ENCODE measurements at places on chromosomes 13 and 19. TPM values are rescaled to one million over a fixed set of nuclear protein-coding genes. Genes with fewer than 3 reads are reported as not detected.

DNA sequence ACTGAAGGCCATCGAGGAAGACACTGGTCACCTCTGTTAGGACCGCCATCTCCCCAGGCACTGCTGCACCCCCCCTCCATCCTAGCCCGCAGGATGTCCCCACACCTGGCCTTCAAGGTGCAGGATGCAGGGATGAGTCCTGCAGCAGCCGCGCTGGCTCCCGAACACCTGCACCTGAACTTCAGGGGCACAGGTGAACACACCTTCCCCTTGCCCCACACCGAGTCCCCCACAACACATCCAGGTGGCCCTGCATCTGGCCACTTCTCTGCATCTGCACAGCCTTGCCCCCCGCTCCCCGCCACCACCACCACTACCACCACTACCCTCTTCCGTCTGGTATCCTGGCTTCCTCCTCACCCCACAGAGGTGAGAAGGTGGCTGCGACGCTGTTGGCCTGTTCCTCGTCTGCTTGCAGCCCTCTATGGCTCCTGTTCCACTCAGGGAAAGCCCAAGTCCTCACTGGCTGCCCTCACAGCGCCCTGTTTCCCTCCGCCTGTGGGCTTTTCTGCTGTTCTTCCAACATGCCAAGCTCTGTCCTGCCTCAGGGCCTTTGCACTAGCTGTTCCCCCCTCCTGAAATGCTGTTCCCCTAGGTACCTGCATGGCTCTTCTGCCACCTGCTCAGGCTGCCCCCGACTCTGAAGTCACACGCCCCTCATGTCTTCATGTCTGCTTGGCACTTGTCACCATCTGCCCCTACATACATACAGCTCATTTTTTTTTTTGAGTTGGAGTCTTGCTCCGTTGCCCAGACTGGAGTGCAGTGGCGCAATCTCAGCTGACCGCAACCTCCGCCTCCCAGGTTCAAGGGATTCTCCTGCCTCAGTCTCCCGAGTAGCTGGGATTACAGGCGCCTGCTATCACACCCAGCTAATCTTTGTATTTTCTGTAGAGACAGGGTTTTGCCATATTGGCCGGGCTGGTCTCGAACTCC lies 1.4 kb upstream of the CERS1 start:
- no peak for DNase-seq
- no peak overlapping the region for H3K4me3 ChIP-seq
- peaks cover 8% of the 10 kb centered on the region for H3K36me3 ChIP-seq
- H3K27ac ChIP-seq = no peak overlapping the region
- H3K4me1 ChIP-seq = peaks cover 12% of the 10 kb centered on the region
- H3K27me3 ChIP-seq = peaks cover 29% of the 10 kb centered on the region

DNA sequence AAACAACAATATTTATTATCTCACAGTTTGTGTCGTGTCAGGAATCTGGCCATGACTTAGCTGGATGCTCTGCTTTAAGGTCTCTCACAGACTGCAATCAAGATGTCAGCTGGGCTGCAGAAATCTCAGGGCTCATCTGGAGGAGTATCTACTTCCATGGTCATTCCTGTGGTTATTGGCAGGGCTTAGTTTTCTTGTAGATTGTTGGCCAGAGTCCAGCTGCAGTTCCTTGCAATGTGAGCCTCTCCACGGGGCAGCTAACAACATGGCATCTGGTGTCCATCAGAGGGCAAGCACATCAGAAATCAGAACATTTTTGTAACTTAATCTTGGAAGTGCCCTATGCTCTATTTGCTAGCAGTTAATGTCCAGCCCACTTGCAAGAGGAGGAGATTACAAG lies 45.7 kb upstream of the TDRD3 start:
- no peak for DNase-seq
- H3K27ac ChIP-seq = no peak overlapping the region
- no peaks in the 10 kb centered on the region for H3K4me1 ChIP-seq
- no peak overlapping the region for H3K4me3 ChIP-seq
- peaks cover 11% of the 10 kb centered on the region for H3K27me3 ChIP-seq
- H3K36me3 ChIP-seq = no peaks in the 10 kb centered on the region

DNA sequence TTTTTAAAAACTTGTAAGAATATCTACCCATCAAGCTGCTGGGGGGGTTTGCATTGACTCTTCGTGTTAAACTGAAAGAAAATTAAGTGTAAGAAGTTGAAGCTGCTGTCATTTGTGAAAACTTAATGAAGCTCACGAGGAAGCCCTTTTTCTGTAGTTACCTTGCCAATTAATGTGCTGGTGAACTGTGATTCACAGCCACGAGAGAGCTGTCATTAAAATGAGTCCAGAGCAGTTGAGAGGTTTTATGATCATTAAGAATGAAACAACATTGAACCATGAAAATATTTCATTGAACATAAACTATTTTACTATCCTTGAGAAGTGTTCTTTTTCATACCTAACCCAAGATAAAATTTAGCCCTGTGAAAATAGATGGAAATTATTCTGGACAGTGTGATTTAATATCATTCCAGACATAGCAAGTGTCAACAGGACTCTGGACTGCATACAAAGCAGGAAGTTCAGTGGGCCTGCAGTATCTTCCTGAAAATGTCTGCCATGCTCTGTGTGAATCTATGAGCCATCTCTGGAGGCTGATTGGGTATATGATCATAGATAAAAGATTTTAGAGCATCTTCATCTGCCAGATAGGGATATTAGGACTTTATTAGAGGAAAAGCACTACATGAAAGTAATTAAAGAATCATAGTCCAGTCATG lies 53.8 kb downstream of the DPY19L3 start:
- no peaks in the 10 kb centered on the region for H3K27me3 ChIP-seq
- H3K4me1 ChIP-seq = peaks cover 4% of the 10 kb centered on the region
- H3K36me3 ChIP-seq = peaks cover 6% of the 10 kb centered on the region
- no peak overlapping the region for H3K4me3 ChIP-seq

DNA sequence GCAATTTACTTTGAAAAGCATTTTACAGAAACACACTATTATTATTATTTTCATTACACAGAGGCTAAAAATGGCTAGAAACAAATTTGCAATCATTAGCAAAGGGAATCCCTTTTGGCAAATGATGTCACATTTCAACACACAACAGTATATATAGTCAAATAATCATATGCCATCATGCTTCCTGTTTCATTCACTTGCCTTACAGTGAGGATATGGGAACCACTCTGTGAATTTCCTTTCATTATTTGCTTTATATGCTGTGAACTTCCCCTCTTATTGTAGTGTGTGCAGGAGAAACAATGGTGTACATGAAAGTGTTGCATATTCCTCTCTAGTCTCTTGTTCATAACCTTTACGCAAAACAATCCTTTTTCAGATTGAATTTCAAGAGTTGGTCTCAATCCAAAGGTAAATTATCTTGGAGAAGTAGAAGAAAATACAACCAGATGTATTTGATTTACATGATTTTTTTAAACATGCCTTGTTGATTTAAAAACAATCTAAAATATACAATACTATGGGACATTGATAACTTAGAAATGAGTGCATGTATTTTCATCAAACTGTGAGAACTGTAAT lies 657.3 kb downstream of the EFNB2 start:
- DNase-seq = no peak
- H3K27ac ChIP-seq = no peak overlapping the region
- H3K4me3 ChIP-seq = no peak overlapping the region
- no peaks in the 10 kb centered on the region for H3K4me1 ChIP-seq
- H3K27me3 ChIP-seq = no peaks in the 10 kb centered on the region
- H3K36me3 ChIP-seq = no peaks in the 10 kb centered on the region

The TPTE2 gene
- not detected for total RNA-seq

DNA sequence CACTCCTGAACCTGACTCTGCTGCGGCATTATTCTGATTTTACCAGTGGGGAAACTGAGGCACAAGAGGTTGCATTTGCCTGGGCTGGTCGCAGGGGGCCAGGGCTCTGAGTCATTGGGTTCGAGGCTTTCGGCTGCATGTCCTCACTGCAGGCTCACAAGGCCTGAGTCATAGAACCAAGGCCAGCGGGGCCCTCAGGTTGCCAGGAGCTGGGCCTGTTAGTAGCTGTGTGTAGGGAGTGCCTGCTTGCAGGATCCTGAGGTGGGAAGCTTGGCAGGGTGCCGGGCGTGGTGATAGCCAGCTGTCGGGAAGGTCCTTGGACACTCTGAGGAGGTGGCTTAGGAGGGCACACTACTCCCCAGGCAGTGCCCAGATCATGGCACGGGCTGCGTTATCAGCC lies 21.6 kb upstream of the F2RL3 start:
- no peak for DNase-seq
- H3K4me1 ChIP-seq = peaks cover 10% of the 10 kb centered on the region
- H3K36me3 ChIP-seq = peaks cover 15% of the 10 kb centered on the region
- no peak overlapping the region for H3K27ac ChIP-seq
- no peak overlapping the region for H3K4me3 ChIP-seq

The SIGLEC8 gene
- total RNA-seq = not detected

The IFNL1 gene
- total RNA-seq = not detected

The TBXA2R gene
- 2.8 TPM for total RNA-seq

The CELF5 gene
- 0.61 TPM for total RNA-seq

DNA sequence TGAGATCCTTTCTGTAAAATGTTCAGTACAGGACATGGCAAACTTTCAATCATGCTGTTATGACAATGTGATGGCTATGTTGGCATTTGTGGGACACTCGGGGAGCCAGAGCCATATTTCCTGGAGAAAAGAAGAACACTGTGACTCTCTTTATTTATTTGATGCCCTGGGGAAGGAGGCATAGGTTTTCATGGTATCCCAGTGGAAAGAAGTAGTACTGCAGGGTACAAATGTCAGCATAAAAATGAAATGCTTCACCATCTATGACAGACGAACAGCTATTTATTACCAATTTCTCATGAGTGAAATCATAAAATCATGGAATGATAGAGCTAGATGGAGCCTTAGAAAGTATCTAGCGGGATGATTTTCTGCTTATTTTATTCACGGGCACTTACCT lies 217.1 kb downstream of the COL4A1 start:
- no peaks in the 10 kb centered on the region for H3K36me3 ChIP-seq
- no peak for DNase-seq
- no peak overlapping the region for H3K27ac ChIP-seq
- no peaks in the 10 kb centered on the region for H3K4me1 ChIP-seq
- H3K27me3 ChIP-seq = no peaks in the 10 kb centered on the region

DNA sequence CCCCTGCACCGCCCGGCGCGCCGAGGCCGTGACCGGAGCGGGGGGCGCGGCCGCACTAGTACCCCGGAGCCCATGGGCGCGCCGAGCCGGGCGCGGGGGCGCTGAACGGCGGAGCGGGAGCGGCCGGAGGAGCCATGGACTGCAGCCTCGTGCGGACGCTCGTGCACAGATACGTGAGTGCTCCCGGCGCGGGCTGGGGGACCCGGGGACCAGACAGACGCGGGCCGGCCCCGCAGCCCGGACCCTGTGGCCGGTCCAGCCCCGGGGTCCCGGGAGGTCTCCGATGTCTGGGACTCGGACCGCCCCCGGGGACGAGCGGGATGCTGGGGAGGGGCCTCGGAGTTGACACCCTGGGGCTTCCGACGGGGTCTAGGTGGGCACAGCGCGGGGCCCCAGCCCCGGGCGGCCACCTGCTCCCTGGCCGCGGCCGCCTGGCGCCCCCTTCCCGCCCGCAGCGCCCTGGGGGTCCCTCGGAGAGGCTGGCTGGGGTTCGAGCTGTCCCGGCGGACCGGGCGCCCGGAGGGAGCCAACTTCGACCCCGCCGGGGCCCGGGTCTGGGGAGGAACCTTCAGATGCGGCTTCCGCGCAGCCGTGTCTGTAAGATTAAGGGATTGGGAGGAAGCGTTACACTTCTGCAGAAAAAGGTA lies 568 bp downstream of the ATP11A start:
- H3K27ac ChIP-seq = peak overlapping the region; percentile 76
- peak; percentile 40 for DNase-seq
- no peaks in the 10 kb centered on the region for H3K36me3 ChIP-seq
- peak overlapping the region; percentile 77 for H3K4me3 ChIP-seq
- H3K27me3 ChIP-seq = no peaks in the 10 kb centered on the region
- peaks cover 47% of the 10 kb centered on the region for H3K4me1 ChIP-seq

The TBCB gene
- total RNA-seq = 200 TPM

GRCh38 chr13:97822377-97822776 lies 131.1 kb upstream of the IPO5 start:
- H3K27ac ChIP-seq = no peak overlapping the region
- no peaks in the 10 kb centered on the region for H3K4me1 ChIP-seq
- no peak for DNase-seq
- H3K36me3 ChIP-seq = no peaks in the 10 kb centered on the region

The MUC16 gene
- not detected for total RNA-seq

The LGALS4 gene
- total RNA-seq = 1.8 TPM

- DNase-seq = no peak
- no peaks in the 10 kb centered on the region for H3K4me1 ChIP-seq
- H3K27me3 ChIP-seq = peaks cover 3% of the 10 kb centered on the region
- H3K27ac ChIP-seq = no peak overlapping the region
Measured at GRCh38 chr13:44230071-44230470, 143.6 kb upstream of the SERP2 start.

The TIMM50 gene
- total RNA-seq = 65.9 TPM

The PABPC3 gene
- 0.63 TPM for total RNA-seq

DNA sequence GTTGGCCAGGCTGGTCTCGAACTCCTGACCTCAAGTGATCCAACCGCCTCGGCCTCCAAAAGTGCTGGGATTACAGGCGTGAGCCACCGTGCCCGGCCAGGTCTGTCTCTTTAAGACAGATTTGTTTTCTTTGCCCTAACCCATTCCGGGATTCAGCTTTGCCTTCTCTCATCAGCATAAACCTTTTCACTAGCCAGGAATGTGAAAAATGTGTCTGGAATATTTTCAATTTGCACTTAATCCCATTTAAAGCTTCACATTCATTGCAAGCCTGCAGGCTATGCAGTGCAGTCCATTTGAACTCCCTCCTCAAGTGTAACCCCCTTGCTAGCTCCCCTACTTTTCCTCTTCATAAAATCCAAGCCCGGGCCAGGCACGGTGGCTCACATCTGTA lies 880 bp upstream of the TMEM160 start:
- no peaks in the 10 kb centered on the region for H3K27me3 ChIP-seq
- H3K4me1 ChIP-seq = peaks cover 21% of the 10 kb centered on the region
- no peak for DNase-seq
- peak overlapping the region; percentile 90 for H3K27ac ChIP-seq
- H3K36me3 ChIP-seq = peaks cover 2% of the 10 kb centered on the region

The RFXAP gene
- total RNA-seq = 13.9 TPM

The AKAP8 gene
- total RNA-seq = 48.0 TPM

The GNG7 gene
- 0.08 TPM for total RNA-seq

The AMH gene
- 12.1 TPM for total RNA-seq

The ERICH6B gene
- total RNA-seq = not detected

- no peak overlapping the region for H3K27ac ChIP-seq
- no peaks in the 10 kb centered on the region for H3K36me3 ChIP-seq
- DNase-seq = no peak
- H3K27me3 ChIP-seq = peaks cover 7% of the 10 kb centered on the region
- no peak overlapping the region for H3K4me3 ChIP-seq
Measured at GRCh38 chr19:32317086-32317485, 28.3 kb upstream of the ZNF507 start.

GRCh38 chr19:39498798-39499642 lies at the start of gene DLL3:
DLL3 (plus strand) TSS chr19:39498947; CDS start chr19:39498975, 28 bp downstream.
- peak within 1 kb of the TSS; percentile 18 for H3K4me3 ChIP-seq
- DNase-seq = no peak
- H3K4me1 ChIP-seq = peaks cover 27% of the 10 kb centered on the region
- peaks cover 51% of the 10 kb centered on the region for H3K27me3 ChIP-seq
- peaks cover 2% of the 10 kb centered on the region for H3K36me3 ChIP-seq

- H3K4me1 ChIP-seq = peaks cover 26% of the 10 kb centered on the region
- no peak overlapping the region for H3K4me3 ChIP-seq
- peaks cover 7% of the 10 kb centered on the region for H3K27me3 ChIP-seq
- H3K36me3 ChIP-seq = peaks cover 2% of the 10 kb centered on the region
Measured at GRCh38 chr19:2391118-2391725, 31.2 kb downstream of the TMPRSS9 start.
